Left renal cortex interstitium (tissue), 4 donors: ENCODE measurements at places on chromosomes 4 and X. TPM values are rescaled to one million over a fixed set of nuclear protein-coding genes. Genes with fewer than 3 reads are reported as not detected.

GRCh38 chrX:138020941-138021340 lies 455.0 kb downstream of the ZIC3 start:
- no peak for DNase-seq

DNA sequence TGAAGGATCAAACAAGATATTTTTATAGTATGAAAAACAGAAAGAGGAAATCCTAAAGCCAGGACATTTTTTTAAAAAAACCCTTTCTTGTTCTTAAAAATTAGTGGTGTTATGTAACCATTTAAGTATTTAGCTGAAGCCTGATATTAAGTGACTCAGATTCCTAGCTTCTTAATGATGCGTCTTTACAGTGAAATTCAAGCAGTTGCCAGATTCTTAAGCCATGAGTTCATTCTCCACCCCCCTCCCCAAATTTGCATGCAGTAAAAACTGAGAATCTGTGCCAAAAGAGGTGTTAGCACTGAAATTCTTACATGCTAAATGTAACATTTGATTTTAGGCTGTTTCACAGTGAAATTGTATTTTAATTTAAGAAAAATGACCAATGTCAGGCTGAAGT lies 180.8 kb downstream of the RAPGEF2 start:
- DNase-seq, result no peak

DNA sequence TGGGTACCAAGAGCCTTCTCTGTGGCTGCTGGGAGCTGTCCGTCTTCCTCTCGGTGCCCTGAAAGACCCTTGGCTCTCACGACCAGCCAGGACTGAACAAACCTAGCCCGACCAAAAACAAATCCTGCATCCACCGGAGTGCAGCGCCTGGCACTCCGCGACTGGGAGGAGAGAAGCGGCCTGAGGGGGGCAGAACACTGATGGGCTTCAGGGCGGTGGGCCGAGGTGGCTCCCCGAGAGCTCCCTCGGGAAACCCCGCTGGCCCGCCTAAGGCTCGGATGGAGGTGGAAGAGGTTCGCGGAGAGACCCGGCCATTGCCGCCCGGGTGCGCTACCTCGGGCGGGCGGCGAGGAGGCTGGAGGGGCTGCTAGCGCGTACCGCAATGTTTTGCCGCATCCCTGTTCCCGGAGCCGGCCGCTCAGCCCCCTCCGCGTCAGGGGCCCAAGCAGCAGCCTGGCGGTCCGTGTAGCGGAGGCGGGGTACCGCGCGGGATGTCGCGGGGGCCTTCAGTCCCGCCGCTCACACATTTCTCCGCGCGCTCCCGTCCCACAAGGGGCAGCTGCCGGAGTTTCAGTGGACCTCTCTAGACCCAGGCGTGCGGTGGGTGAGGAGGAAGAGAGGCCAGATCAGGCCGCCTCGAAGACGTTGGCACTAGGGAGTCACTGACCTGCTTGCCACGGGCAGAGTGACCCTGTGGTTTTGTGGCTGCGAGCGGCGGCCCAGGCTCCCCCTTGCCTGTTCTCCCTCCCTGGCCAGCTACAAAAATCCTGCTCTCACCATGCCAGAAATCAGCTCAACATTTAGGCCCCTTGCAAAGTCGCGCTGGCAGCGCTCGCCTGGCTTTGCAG lies 2.2 kb downstream of the SLITRK4 start:
- DNase-seq, result no peak

GRCh38 chr4:43458293-43458692 lies 565.8 kb downstream of the GRXCR1 start:
- no peak for DNase-seq

DNA sequence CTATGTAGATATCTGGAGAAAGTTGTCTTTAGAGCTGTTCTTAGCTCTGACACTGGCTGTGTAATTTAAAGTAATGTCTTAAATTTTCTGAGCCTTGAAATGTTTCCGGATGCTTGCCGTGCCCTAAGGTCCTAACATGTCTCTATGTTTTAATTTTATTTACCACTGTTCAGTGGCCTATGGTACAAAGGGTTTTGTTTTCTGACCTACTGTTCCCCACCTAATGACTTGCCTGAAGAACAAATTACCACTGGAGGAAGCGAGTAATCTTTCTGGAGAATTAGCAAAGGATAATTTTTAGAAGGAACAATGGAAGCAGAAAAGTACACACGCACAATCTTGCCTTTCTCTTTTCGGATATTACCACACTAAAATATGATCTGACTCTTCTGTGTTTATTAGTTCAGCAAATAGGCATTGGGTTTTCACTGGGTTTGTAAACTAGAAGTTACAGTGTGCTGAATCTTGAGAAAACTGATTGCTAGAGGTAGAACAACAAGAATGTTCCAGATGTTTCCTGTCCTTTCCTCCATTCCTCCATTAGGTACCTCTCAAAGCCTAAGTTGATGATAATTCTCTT lies 435.9 kb downstream of the PACRGL start:
- DNase-seq, result no peak

Gene MTMR1
- 23.5 TPM for polyA plus RNA-seq

DNA sequence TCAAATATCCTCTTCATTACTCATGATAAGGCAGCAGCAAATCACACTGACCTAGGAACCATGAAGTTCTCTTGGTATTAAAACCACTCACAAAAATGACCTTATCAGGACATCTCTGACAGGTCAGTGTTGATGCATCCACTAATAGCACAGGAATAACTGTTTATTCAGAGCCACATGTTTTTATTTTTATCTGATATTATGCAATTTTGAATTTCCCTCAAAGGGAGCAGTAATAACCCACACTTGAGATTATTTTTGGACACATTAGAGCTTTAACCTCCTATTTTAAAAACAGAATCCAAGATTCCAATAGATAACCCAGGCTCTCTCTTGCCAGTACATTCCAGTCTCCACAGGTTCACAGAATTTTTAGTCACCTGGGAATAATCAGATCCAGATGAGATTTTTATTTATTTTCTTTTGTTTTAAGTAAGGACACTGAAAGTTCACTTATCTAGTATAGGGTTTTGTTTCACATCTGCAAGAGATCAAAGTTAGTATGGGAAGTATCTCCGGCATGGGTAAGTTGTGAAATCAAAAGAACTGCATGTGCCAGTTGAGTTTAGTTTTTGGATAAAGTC lies 36.3 kb upstream of the MYOZ2 start:
- DNase-seq, result no peak

GRCh38 chr4:149108626-149109025 lies 666.4 kb upstream of the NR3C2 start:
- no peak for DNase-seq
